ENCODE measurements at places on chromosomes 3 and 15.

- DNase-seq, result no peak
These were observed 133.3 kb downstream of the CHDH start for GRCh38 chr3:53712817-53713388.

GRCh38 chr15:76730262-76730661, 174.9 kb downstream of the SCAPER start:
- no peak for DNase-seq

- DNase-seq, result no peak
These were observed 13.8 kb downstream of the THBS1 start for GRCh38 chr15:39594446-39595337.

DNA sequence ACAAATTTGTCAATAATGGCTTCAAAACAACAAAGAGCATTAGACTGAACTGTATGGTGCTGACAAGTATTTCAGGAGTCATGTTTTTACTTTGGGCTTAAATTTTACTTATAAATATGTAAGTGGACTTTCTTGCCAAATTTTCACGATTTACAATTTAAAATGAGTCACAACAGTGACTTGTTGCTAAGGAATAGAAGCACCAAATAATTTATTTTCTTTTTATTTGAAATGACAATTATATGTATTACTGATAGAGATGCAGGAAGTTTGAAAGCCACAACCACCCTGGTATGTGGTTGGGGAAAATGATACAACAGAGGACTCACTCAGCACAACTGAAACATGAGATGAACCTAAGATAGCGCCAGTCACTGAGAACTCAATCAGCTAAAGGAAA, 90.3 kb downstream of the FMN1 start:
- no peak for DNase-seq

DNA sequence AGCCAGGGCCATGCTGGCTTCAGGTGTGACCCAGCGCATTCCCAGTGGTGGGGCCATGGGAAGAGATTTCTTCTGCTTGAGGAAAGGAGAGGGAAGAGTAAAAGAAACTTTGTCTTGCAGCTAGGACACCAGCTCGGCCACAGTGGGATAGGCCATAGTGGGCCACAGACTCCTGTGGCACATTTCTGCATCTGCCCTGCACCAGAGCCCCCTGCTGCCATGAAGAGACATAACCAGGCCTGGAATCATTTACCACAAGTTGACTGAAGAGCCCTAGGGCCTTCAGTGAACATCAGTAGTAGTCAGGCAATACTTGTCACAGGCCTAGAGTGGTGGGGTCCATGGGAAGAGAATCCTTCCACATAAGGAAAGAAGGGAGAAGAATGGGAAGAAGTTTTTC, 411.4 kb upstream of the ARL6 start:
- DNase-seq, result no peak

DNA sequence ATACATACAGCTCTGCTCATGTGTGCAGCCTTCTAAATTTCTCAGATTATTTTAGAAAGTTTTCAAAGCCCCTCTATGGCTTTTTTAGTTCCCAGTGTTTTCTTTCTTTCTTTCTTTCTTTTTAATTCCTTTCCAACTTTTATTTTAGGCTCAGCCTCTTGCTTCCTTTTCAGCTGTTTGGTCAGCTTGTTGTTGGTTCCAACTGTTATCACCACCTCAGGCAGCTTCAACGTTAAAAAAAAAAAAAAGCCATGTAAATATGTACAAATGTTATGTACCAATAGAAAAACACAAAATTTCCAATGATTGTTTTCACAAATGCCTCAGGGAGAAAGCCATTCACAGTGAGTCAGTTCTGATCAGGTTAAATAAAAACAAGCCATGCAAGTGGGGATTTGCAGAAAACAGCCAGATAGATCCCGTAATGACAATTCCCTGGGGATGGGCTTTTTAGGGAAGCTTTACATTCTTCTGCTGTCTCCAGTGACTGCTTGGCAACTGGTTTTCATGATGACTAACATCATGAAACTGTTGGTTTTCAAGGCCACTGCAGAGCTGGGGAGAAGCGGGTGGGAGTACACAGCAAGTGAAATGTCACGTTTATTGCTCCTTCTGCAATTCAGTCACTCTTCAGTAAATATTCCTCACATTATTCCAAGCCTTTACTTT, 908.4 kb downstream of the EPHA3 start:
- DNase-seq, result no peak

DNA sequence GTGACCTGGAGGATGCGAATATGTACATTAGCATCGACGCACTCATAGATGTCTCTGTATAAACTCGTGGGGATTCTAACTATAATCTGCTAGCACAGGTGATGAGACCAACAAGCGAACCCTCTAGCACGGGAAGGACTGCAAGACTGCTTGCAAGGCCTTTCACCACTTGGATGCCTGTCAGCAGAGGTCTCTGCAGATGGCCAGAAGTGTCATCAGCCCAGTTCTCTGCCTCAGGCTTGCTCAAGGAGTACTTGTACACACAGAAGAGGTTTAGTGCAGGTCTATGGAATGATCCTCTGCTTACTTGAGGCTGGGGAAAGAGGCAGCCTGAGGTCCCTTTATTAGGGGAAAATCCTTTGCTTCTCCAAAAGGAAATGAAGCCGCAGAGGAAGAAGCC, 48.1 kb downstream of the EDEM1 start:
- DNase-seq, result no peak

- no peak for DNase-seq
These were observed 49.2 kb downstream of the FAH start for GRCh38 chr15:80202016-80202315.

DNA sequence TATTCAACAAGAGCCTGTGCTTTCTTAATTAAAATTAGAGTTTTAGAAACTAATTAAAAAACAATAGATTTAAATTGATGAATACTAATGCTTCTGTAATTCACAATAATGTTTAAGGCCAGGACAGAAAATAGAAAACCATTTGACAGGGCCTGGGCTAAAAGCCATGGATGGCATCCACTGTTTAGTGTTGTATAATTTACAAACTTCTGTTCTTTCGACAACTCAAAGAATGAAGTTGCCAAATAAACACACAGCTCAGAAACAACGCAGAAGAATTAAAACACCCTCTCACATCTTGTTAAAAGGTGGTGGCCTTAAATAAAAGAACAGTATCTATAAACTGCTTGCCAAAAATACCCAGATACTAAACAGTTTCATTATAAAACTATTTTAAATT, 347.5 kb downstream of the MECOM start:
- no peak for DNase-seq

DNA sequence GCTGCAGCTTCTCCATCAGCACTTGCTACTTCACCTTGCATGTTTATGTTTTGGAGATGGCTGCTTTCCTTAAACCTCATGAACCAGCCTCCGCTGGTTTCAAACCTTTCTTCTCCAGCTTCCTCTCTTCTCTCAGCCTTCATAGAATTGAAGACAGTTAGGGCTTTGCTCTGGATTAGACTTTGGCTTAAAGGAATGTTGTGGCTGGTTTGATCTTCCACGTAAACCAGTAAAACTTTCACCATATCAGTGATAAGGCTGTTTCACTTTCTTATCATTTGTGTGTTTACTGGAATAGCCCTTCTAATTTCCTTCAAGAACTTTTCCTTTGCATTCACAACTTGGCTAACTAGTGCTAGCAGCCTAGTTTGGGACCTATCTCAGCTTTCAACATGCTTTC, 11.7 kb upstream of the GNAT1 start:
- no peak for DNase-seq

- DNase-seq, result no peak
These were observed 25.3 kb downstream of the GLCE start for GRCh38 chr15:69185706-69186105.

GRCh38 chr15:59364248-59364647, 8.4 kb downstream of the MYO1E start:
- no peak for DNase-seq

- no peak for DNase-seq
These were observed 36.5 kb upstream of the SPTBN5 start for GRCh38 chr15:41930221-41930866.

DNA sequence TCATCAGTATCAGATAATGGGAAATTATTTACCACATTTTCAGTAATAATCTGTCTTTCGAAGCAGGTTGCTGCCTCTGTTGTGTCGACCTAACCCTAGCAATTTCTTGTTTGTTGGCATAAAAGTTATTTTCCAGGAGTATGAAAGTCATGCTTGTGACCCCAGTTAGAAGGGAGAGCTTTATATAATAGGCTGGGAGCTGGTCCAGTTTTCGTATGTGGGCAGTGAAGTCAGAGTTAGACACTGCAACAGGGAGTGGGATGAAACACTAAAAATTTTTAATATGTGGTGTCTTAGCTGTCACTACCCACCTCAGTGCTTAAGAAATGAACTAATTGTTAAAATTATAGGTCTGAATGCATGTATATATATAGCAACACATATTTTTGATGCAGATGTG, 348.5 kb downstream of the FEZF2 start:
- no peak for DNase-seq

GRCh38 chr3:32048487-32049182, 57.8 kb upstream of the GPD1L start:
- no peak for DNase-seq

GRCh38 chr3:87335931-87336330, 59.5 kb upstream of the POU1F1 start:
- no peak for DNase-seq

Measured in stimulated activated CD4-positive, alpha-beta T cell treated with anti-CD3 and anti-CD28 coated beads, TNF-alpha, amount 100 ng/mL, for 24 hours (primary cell).